ENCODE measurements at places on chromosomes 3 and 15.

DNA sequence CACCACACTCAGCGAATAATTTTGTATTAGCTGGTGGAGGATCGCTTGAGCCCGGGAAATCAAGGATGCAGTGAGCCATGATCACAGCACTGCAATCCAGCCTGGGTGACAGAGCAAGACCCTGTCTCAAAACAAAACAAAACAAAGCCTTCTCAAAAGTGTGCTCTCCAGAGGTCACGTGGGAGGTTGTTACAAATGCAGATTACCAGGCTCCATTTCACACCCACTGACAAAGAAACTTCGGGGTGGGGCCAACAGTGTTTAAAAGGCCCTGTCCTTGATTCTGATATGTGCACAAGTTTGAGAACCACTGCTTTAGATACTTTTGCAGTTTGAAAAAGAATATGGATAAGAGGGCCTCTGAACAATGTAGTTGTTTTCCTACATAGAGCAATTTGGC, 80.5 kb downstream of the UBE2E2 start:
- DNase-seq = no peak

DNA sequence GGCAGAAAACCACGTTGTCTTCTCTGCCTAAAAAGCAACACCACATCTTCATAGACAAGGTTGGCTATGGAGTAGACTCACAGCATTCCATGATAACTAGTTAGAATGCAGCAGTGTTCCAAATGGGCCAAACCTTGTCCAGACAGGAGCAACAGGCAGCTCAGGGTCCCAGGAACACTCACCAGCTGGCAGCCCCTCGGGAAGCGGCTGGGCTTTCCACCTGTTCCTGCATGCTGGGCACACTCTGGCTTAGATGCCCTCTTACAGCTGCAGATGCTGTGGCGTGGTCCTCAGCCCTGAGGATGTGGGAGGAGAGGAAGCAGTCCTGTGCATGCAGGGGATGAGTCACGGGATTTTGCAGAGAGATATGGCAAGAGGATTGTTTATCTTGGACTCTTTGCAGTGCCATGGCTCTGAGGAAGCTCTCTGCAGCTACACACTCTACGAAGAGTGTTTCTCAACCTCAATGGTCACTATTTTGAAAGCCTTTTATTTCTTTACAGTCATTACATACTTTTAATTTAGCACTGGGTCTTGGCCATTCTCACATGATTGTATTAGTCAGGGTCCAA, 11.3 kb downstream of the NRROS start:
- DNase-seq = peak; percentile 98

DNA sequence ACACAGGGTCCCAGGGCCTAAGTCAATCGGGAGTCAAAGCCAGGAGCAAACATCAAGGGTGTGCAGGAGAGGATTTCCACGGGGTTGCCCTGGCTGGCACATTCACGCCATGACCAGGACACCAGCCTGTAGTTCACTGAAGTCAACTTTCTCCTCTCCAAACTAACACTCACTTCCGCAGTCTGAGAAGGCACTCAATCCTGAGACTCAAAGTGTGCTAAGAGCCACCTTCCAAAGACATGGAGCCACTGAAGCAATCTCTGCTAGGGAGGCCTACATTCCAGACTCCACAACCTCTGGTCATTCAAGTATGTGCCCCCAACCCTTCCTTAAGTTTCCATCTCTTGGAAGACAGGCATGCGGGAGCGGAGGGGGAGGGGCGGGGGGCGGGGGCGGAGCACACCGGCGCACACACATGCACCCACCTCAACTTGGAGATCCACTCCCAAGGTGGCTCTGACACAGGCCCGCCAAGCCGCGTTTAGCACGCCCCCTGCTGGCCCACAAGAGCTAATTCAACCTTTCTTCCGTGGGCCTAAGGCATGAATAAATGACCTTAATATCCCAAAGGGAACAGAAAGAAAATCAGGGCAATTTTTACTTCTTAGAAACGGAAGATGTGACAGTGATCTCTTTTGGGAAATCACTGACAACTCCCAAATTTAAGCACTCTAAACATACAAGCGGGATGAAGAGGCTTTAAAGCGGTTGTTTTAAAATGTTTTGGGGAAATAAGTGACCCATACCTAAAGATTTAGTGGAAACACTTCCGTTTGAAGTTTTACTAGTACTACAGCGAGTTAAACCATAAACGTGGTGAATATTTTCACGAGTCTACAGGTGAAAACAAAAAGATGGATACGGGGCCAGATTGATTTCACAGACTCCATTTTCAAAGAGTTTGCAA, 162.5 kb upstream of the CHRNA7 start:
- peak; percentile 58 for DNase-seq

- DNase-seq = peak; percentile 99
Measured at GRCh38 chr3:139302084-139302800, 41.6 kb upstream of the MRPS22 start.

- DNase-seq = peak; percentile 23
Measured at GRCh38 chr3:24614359-24614758, 119.7 kb upstream of the THRB start.

- no peak for DNase-seq
Measured at GRCh38 chr3:102715030-102715697, 280.3 kb downstream of the ZPLD1 start.

DNA sequence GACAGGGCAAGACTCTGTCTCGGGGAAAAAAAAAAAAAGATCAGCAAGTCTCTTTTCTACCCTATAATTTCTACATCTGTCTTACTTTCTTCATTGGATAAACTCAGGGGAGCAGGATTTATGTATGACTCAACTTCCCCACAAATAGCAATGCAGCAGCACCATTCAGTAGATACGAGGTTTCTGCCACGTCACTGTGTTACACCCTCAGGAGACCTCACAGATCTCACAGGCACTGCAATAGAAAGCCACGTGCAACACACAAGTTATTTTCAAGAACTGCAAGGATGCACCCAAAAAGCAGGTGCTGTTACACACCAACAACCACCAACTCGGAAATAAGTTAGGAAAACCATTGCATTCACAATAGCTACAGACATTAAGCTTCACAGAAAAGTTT, 30.2 kb downstream of the TSPAN3 start:
- no peak for DNase-seq

- DNase-seq = no peak
Measured at GRCh38 chr3:5972586-5972985, 785.1 kb downstream of the EDEM1 start.

GRCh38 chr15:42140383-42141070, 15.9 kb downstream of the PLA2G4F start:
- no peak for DNase-seq

GRCh38 chr3:101665357-101665756, 11.6 kb downstream of the ZBTB11 start:
- DNase-seq = peak; percentile 47

GRCh38 chr3:150107429-150108175, 136.9 kb upstream of the PFN2 start:
- peak; percentile 55 for DNase-seq

- no peak for DNase-seq
Measured at GRCh38 chr15:72315706-72316370, 4.1 kb downstream of the CELF6 start.

DNA sequence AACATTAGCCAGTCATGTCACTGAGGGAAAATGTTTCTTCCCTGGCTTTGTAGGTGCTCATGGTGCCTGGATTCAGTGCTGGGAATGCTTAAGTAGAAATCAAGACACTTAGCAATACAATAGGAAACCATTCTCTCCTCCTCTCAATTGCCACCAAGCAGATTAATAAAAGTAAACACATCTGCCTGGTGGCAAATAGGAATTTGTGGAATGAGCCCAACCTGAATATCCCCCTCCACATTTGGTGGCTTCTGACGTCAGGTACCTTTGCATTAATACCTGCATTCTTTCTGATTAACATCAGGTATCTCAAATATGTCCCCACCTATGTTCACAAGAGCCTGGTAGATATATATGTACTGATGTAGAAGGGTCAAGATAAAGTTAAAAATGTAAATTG, 42.7 kb downstream of the PPP2R3A start:
- no peak for DNase-seq

- DNase-seq = no peak
Measured at GRCh38 chr3:13294442-13295351, 125.4 kb downstream of the NUP210 start.

- peak; percentile 65 for DNase-seq
Measured at GRCh38 chr3:143120716-143121240, 1.2 kb downstream of the CHST2 start.

DNA sequence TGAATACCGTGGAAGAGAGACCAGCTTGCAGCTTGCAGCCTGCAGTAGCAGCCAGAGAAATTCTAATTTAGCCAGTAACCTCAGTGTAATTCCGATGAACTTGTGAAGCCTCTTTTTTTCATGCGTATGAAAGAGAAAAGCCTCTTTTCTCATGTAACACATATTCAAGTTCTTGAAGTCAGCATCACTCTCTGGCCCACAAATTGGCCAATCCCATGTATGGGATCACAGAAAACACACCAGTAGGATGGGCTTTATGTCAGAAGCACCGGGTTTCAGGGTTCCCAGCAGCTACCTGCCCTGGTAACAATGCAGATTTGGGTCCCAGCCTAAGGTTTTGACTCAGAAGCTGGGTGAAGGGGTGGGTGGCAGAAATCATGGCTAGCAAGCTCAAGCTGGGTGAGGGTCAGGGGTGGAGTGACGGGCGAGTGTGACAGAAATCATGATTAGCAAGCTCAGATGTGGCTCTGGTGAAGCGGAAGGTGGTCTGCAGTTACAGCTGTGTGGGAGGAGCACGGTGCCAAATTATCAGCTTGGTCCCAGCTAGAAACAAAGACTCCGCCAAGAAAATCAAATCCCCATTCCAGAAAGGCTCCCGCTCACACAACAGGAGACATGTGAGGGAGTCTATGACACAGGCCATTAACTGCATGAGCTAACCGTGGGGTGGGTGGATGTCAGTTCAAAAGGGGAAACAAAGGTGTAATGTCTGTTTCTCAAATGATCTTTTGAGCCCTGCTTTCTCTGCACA, 86.6 kb downstream of the SNRK start:
- DNase-seq = no peak

DNA sequence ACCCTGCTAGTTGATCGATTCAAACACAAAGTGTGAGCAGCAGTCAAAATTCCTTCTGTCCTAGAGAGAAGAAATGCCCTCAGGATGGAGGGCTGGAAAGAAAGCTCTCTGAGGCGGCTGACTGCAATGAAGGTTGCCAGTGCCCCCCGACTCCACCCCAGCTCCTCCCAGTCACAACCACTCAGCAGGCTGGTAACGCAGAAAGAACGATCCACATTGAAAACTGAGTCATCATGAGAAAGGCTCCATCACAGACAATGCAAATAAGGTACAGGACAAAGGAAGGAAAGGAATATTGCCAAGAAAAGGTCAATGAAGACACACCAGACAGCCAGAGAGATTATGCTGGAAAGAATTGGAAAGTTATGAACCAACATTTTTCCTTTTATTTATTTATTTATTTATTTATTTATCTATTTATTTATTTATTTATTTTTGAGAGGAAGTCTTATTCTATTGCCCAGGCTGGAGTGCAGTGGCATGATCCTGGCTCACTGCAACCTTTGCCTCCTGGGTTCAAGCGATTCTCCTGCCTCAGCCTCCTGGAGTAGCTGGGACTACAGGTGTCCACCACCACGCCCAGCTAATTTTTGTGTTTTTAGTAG, 17.4 kb upstream of the VGLL4 start:
- DNase-seq = no peak

DNA sequence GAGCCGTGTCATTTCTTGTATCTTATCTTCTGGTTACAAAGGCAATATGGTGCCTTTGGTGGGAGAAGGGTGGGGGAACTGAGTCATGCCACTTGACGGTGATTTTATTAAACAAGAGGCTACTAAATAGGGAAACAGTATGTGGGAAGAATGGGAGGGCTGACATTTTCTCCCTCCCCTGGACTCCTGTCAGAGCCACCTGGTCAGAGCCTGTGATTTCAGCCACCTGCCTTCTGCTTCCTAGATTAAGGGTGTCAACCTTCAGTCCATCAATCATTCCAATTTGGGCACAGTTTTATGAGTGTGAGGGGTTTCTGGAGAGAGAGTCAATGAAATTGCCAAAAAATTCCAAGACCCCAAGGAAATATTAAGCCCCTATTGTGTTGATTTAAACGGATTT, 87.4 kb downstream of the CHDH start:
- no peak for DNase-seq

- no peak for DNase-seq
Measured at GRCh38 chr15:96487245-96487644, 156.7 kb downstream of the NR2F2 start.

- DNase-seq = peak; percentile 84
Measured at GRCh38 chr3:152159328-152159727, 109.4 kb upstream of the MBNL1 start.

DNA sequence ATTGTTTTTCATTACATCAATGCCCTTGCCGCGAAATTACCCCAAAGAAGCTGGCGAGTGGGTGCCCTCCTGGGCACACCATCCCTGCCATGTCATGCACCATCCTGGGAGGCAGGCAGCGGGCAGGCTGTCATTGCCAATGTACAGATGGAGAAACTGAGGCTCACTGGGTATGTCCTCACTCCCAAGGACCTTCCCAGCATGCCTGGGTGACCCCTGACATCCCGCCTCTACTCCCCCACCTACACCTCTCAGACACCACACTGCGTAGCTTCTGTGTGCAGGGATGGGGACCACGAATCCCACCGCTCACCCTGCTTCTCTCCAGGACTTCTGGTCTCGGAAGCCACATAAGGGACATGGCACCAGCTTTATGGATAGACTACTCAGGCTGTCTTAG, 41.0 kb upstream of the SLC41A3 start:
- no peak for DNase-seq

GRCh38 chr3:10195366-10196089, 30.8 kb downstream of the IRAK2 start:
- DNase-seq = no peak

DNA sequence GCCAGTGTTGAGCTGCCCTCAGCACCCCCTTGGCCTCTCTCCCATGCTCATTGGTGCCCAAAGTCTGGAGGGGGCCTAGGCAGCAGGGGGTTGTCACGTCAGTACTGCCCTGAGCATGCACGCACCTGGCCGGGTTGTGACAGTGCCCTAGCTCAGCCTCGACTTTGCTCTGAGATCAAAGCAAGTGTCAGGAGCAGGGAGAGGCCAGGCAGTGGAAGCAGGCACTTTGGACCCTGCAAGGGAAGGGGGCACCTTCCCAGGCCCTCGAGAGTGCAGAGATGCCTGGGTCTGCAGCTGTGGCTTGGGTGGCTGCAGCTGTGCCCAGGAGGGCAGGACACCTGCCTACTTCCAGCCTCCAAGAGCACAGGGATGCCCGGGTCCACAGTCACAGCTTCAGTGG, 561.3 kb downstream of the NLGN1 start:
- DNase-seq = no peak

- no peak for DNase-seq
Measured at GRCh38 chr3:373193-373779, 176.7 kb downstream of the CHL1 start.

- no peak for DNase-seq
Measured at GRCh38 chr3:46576879-46577278, 10.8 kb upstream of the LRRC2 start.

GRCh38 chr3:98697225-98697624, 65.9 kb upstream of the ST3GAL6 start:
- no peak for DNase-seq

DNA sequence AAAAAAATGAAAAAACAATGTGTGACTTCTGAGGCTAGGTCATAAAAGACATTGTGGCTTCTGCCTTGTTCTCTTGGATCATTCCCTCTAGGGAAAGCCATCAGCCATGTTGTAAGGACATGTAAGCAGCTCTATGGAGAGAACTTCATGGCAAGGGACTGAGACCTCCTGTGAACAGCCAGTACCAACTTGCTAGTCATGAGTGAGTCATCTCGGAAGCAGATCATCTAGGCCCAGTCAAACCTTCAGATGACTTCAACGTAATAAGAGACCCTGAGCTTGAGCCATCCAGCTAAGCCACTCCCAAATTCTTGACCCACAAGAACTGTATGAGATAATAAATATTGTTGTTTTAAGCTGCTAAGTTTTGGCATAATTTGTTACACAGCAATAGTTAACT, 4.9 kb downstream of the MON1A start:
- peak; percentile 88 for DNase-seq

GRCh38 chr3:57160076-57160764, 4.9 kb downstream of the IL17RD start:
- no peak for DNase-seq

Measured in choroid plexus epithelial cell (primary cell).